ENCODE measurements at places on chromosomes 12 and 14. TPM values are rescaled to one million over a fixed set of nuclear protein-coding genes. Genes with fewer than 3 reads are reported as not detected.

DNA sequence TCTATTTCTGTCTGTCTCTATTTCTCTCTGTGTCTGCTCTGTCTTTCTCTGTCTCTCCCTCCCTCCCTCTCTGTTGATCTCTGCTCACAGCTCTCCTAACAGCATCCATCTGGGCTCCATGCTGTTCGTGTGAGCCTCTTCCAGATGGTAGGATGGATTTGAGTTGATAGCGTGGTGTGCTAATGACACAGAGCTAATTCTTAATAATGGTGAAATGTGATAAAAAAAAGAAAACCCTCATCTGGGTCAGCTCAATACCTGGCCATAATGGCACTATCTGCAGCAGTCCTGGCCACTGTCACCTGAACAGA, 96.4 kb downstream of the AACS start:
- DNase-seq: no peak

DNA sequence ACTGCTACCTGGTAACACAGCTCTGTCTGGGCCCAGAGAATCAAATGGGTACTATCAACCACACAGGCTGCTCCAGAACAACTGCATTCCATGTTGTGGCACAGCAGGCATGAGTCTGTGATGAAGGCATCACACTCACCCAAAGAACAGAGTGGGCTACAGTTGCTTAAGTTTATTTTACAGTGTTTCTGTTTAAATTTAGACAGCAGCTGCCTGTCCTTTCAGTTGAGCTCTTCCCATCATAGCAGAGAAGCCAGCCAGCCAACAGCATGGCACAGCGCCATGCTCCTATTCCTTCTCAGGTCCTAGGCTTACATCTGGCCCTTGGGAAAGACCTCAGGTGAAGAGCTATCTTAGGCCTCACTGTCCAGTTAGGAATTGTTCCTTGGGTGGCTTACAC, 147.0 kb upstream of the FRMD6 start:
- DNase-seq: no peak

DNA sequence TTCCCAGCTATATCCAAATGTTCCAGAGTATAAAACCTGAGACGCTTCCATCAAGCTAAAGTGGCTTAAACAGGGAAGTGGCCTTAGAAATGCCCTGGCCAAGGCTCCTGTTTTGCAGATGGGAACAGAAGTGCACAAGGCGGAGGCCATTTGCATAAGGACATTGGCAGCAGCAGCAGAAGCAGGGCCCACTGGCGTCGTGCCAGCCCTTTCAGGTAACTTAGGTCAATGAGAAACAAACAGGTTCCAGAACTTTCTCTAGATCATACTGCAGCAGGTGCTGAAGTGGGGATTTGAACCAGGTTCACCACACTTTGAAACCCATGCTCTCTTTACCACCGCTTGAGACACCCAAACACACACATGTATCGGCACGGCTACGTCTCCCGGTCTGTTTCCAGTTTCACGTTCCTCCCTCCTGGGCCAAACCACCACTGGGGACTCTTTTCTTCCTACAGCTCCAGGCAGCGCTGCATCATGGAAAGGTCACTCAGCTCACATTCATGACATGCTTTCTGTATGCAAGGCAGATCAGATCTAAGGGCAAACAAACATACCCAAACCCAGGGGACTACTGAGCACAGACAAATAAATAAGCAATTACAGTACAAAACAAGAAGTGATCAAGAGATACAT, 46.0 kb upstream of the PLEKHG6 start:
- DNase-seq: no peak

DNA sequence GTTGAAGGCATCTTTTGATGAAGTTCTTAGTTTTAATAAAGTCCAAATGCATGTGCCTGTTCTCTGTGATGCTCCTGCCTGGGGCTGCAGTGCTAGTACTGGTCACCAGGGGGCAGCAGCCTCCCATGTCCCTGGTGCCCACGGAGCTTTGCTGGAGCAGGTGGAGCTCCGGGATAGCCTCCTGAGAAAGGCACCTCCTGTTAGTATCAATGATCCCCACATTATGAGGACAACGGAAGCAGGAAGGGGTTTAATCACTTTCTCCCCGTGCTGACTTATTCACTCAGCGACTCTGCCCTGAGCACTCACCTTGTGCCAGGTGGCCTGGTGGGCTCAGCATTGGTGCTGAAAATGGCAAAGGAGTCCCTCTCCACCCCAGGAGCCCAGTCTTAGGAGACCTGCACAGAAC, 123.0 kb upstream of the PZP start:
- DNase-seq: peak; percentile 79

- no peak for DNase-seq
Observed at GRCh38 chr12:115097416-115097815, 413.4 kb upstream of the TBX3 start.

DNA sequence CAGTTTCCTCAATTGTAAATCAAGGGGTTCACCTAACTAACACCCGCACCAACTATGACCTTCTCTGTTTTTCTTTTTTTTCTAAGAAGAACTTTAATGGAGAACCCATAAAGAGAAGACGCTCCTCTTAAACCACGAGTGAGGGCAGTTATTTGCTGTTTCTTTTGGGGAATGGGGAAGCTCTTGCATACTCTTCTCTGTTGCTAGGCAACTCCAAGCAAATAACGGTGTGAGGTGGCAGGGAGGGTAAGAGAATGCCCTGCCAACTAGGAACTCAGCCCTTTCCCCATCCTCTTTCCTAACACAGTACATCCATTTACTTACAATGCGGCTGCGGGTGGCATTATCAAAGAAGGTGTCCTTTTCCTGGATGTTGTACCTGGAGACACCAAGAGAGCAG, 114.9 kb downstream of the ANO2 start:
- no peak for DNase-seq

- no peak for DNase-seq
Observed at GRCh38 chr12:103560604-103561101, 26.4 kb upstream of the STAB2 start.

- DNase-seq: no peak
Observed at GRCh38 chr12:10388624-10389413, 1.0 kb downstream of the KLRK1 start.

GRCh38 chr12:105030820-105031807, 45.0 kb downstream of the NOPCHAP1 start:
- DNase-seq: no peak

Gene SOAT2
- total RNA-seq: 1.9 TPM

All from type B pancreatic cell (in vitro differentiated cells).